ENCODE measurements at places on chromosomes 4 and X. TPM values are rescaled to one million over a fixed set of nuclear protein-coding genes. Genes with fewer than 3 reads are reported as not detected.

DNA sequence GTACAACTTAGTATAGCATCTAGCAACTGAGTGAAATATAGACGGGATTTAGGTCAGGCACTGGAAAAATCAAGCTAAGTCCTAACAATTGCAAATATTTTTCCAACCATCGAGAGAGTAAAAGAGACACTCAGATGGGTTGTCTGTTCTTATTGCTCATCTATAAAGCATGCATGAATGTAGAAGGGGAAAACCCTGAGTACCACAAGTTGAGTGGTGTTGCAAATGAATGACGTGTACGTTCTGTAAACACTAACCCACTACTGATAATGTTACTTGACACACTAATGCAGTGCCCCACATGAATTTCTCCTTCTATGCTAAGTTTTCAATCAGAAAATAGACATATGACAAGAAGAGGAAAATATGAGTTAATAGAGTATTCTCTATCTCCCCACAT lies 211.2 kb downstream of the COX18 start:
- H3K4me1 ChIP-seq: no peaks in the 10 kb centered on the region
- H3K4me3 ChIP-seq: no peak overlapping the region
- no peak overlapping the region for H3K27ac ChIP-seq
- no peaks in the 10 kb centered on the region for H3K36me3 ChIP-seq

- H3K4me3 ChIP-seq: no peak overlapping the region
- H3K4me1 ChIP-seq: no peaks in the 10 kb centered on the region
- no peak overlapping the region for H3K27ac ChIP-seq
- H3K36me3 ChIP-seq: no peaks in the 10 kb centered on the region
- H3K27me3 ChIP-seq: no peaks in the 10 kb centered on the region
Observed at GRCh38 chr4:8710416-8710815, 117.9 kb downstream of the CPZ start.

- no peaks in the 10 kb centered on the region for H3K36me3 ChIP-seq
- H3K4me1 ChIP-seq: no peaks in the 10 kb centered on the region
- H3K27ac ChIP-seq: no peak overlapping the region
- no peak for DNase-seq
- H3K4me3 ChIP-seq: no peak overlapping the region
Observed at GRCh38 chrX:76821276-76821675, 393.8 kb downstream of the MAGEE1 start.

DNA sequence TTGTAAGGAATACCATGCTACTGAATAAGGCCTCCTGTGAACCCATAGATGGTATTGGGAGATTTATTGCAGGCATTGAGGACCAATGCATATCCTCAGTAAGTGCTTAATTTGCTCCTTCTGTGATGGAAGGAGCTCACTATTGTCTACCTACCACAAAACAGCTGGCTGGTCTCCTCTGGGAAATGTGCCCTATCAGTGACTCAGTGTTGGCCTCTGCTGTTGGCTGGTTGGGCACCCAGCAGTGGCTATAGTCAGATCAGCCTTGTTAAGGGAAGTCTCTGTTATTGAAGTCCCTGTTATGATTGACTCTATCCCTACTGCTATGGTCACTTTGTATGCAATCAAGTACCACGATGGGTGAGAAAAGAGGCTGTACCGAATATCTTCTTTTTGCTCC lies 27.5 kb upstream of the OTUD4 start:
- no peaks in the 10 kb centered on the region for H3K36me3 ChIP-seq
- no peaks in the 10 kb centered on the region for H3K27me3 ChIP-seq
- H3K4me3 ChIP-seq: no peak overlapping the region
- no peak for DNase-seq

Gene ADH6
- 0.26 TPM for total RNA-seq

DNA sequence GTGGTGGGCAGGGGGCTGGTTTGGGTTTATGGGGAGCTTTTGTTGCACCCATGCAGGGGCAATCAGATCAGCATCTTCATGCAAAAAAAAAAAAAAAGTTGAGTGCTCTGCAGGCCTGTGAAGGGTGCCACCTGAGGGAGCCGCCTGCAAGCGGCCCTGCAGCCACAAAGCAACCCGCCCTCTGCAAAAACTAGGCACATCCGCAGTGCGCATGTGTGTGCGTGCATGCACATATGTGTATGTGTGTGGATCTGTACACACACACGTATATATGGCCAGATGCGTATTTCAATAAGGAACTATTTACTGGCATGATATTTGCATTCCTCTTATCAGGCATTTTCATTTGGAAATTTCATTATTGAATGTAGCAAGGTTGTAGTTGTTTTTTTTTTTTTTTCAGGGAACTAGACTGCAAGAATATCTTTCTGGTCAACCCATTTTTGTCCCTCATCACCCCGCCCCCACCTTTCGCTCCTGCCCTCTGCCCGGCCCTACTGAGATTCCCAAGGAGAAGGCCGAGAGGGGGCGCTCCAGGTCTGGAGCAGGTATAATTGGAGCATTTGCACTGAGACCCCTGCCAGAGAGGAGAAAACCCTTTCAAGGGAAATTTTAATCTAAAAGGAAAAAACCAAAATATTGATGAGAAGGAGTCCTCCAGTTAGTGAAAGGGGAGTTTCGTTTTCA lies 18.1 kb downstream of the CCNQ start:
- H3K27ac ChIP-seq: no peak overlapping the region
- no peaks in the 10 kb centered on the region for H3K27me3 ChIP-seq
- no peaks in the 10 kb centered on the region for H3K4me1 ChIP-seq
- no peak for DNase-seq

DNA sequence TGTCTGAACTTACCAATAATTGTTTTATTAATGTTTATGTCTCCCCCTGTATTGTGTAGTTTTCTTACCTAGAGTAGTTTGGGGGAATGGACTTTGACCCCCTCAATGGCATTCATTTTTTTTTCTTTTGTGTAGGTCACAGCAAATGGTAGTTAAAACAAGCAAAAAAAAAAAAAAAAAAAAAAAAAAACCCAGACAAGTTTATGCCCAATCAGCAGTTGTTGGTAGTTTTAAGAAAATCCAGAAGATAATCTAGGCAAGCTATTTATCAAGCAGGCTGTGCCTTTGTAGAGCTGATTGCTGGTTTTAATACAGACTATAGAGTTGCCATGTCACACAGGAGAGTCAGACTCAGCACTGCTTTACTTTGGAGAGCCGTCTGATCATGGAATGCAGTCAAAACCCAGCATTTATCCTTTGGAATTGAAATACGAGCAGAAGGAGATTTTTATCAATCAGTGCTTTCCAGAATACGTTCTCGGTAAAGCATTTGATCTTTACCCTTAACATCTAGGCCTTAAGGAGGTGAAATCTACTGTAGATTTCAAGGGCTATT lies 16.6 kb downstream of the DCUN1D4 start:
- H3K27ac ChIP-seq: no peak overlapping the region
- H3K4me3 ChIP-seq: no peak overlapping the region
- H3K27me3 ChIP-seq: no peaks in the 10 kb centered on the region
- DNase-seq: no peak

GRCh38 chr4:95560774-95561173 lies 12.0 kb upstream of the UNC5C start:
- no peaks in the 10 kb centered on the region for H3K36me3 ChIP-seq
- no peak for DNase-seq
- no peaks in the 10 kb centered on the region for H3K27me3 ChIP-seq
- H3K4me3 ChIP-seq: no peak overlapping the region
- no peaks in the 10 kb centered on the region for H3K4me1 ChIP-seq

Gene PAGE5
- not detected for total RNA-seq

DNA sequence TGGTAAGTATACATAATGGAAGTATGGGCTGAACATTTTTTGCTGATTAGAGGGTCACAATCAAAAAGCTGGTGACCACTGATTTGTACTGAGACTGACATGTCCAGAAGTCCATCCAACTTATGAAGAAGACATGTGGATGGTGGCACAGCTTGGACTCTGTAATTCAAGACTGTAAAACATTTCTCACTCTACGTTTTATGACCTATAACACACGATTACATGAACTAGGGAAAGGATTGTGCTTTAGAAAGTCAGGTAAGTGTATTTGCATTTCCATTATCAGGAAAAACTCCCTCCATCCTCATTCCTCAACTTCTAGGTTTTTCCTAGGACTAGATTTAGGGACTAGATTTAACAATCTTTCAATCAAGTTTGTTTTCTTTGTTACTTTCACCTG lies 30.5 kb upstream of the OCIAD2 start:
- peaks cover 2% of the 10 kb centered on the region for H3K4me1 ChIP-seq
- no peaks in the 10 kb centered on the region for H3K36me3 ChIP-seq
- no peak overlapping the region for H3K27ac ChIP-seq
- no peak overlapping the region for H3K4me3 ChIP-seq

GRCh38 chr4:110198049-110198434 lies 373 bp downstream of the ELOVL6 start:
- DNase-seq: no peak
- peak overlapping the region; percentile 38 for H3K4me3 ChIP-seq
- H3K4me1 ChIP-seq: no peaks in the 10 kb centered on the region
- H3K27ac ChIP-seq: no peak overlapping the region
- no peaks in the 10 kb centered on the region for H3K27me3 ChIP-seq

DNA sequence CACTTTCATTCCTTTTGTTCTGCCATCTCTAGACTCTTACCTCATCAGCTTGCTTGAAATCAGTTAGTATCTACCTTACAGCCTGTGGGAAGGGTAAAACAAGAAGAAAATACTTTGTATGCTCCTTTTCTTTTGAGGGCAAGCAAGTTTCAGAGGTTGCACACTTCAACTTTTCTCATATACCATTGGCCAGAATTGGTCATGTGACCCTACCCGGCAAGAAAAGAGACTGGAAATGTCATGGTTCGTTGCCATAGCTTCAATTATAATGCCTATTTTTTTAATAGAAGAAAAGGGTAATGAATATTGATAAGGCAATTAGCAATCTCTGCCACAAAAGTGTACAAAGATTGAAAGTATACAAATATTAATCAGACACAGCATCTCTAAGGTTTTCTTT lies 346.7 kb upstream of the TACR3 start:
- no peak for DNase-seq
- H3K36me3 ChIP-seq: no peaks in the 10 kb centered on the region
- H3K4me3 ChIP-seq: no peak overlapping the region

GRCh38 chr4:177323416-177323815 lies 13.7 kb downstream of the NEIL3 start:
- no peaks in the 10 kb centered on the region for H3K4me1 ChIP-seq
- no peak for DNase-seq
- H3K27ac ChIP-seq: no peak overlapping the region

GRCh38 chr4:122604146-122604545 lies 16.7 kb downstream of the IL21 start:
- H3K36me3 ChIP-seq: no peaks in the 10 kb centered on the region
- no peak overlapping the region for H3K4me3 ChIP-seq
- no peak overlapping the region for H3K27ac ChIP-seq
- no peaks in the 10 kb centered on the region for H3K4me1 ChIP-seq

Gene CLCN4
- total RNA-seq: 8.6 TPM

All from aorta (tissue), 5 donors.